K562 (cell line): ENCODE measurements at places on chromosomes 2 and 18. TPM values are rescaled to one million over a fixed set of nuclear protein-coding genes. Genes with fewer than 3 reads are reported as not detected.

Gene MOGAT1
- not detected in 2 replicates for polyA plus RNA-seq

Gene SLC40A1
- 41.0 and 42.2 TPM in 2 replicates for polyA plus RNA-seq

Gene TLX2
- polyA plus RNA-seq: not detected in 2 replicates

DNA sequence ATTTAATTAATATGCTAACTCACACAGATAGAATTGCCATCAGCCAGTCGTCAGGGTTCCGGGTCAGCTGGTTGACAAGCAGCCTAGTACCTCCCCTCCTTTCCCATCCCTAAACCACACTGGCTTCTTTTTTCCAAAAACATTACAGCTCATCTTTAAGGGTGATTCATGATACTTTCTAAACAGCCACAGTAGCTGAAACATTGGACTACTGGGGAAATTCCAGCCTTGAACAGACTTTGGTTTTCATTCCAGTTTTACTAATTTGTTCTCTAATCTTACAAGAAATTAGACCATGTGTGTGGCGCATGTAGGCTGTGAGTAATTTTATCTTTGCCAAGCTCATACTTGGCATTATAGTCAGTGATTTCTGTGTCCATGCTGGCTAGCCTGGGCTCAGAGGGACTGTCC is 110.8 kb downstream of the FMNL2 start:
- H3K4me1 ChIP-seq: no peaks in the 10 kb centered on the region
- DNase-seq: no peak
- H3K4me3 ChIP-seq: no peak overlapping the region

DNA sequence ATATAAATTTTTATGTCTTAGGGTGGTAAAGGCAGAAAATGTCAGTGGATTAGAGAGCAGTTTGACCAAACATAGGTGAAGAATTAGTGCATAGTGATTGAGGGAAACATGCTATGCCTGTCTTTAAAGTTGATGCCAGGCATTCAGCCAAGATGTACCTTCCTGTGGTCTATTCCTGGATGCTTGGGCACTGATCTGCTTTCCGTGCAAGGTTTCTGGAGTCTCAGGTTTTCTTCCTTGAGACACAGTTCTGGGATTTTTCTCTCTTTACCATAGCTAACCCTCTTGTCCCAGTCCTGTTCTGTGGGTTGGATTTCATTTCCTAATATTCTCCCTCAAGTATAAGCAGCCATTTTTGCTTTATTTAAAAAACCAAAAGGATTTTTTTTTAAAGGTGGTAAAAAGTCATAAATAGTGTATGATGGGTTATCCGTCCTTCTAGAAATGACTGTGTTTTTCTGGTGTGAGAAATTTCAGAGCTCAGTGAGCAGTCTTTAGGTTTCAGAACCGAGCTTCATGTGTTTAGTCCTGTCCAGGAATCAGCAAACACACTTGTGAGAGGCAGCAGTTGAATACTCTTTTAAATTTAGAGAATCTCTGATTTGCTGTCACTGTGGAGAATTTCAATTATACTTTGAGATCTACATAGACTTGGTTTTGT is 43.0 kb upstream of the CYBRD1 start:
- H3K4me1 ChIP-seq: no peaks in the 10 kb centered on the region
- no peak for DNase-seq
- H3K27me3 ChIP-seq: no peaks in the 10 kb centered on the region
- H3K4me3 ChIP-seq: no peak overlapping the region
- H3K36me3 ChIP-seq: peaks cover 87% of the 10 kb centered on the region

DNA sequence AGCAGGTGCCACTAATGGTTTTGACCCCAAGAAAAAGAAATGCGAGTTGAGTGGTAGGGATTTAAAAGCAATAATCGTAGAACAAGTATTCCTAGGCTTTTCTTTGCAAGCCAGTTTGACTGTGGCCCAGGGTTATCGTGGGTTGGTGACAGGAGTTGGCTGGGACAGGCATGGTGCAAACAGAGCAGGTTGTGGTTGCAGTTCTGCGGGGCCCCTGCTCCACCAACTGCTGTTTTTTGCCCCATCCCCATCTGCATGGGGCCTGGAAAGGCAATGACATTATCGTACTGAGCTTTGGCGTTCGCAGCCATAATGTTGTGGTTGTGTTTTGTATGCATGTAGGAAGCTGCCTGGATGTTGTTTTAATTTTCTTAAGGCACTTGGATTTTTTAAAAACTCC is 274.0 kb downstream of the TSN start:
- H3K27me3 ChIP-seq: no peaks in the 10 kb centered on the region
- no peaks in the 10 kb centered on the region for H3K36me3 ChIP-seq
- no peak overlapping the region for H3K4me3 ChIP-seq
- H3K4me1 ChIP-seq: no peaks in the 10 kb centered on the region
- H3K27ac ChIP-seq: no peak overlapping the region

DNA sequence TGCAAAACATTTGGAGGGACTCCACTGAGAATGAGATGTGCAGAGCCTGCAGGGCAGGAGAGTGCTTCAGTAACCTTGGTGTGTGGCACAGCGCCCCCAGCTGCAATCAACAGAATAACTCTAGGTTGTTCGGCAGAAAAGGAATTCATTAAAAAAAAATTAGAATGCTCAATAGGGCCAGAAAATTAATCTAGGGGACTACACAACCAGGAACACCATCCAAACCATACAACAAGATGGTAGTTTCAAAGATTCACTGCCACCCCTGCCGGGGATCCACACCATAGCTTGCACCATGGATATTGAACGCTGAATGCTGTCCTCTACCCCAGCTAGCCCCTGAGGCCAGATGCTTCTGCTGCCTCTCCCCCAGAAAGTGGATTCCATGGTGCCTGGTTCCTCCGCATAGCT is 50.1 kb downstream of the THUMPD2 start:
- H3K4me1 ChIP-seq: no peaks in the 10 kb centered on the region
- no peak overlapping the region for H3K4me3 ChIP-seq
- peak; percentile 58 for DNase-seq
- H3K27ac ChIP-seq: no peak overlapping the region
- no peaks in the 10 kb centered on the region for H3K27me3 ChIP-seq

GRCh38 chr2:71122387-71123298 is 7.4 kb downstream of the MCEE start:
- H3K36me3 ChIP-seq: peaks cover 63% of the 10 kb centered on the region; the same call in 2 of the 3 replicates
- no peak for DNase-seq
- H3K27me3 ChIP-seq: no peaks in the 10 kb centered on the region
- H3K4me3 ChIP-seq: no peak overlapping the region
- peaks cover 2% of the 10 kb centered on the region; the same call in 2 of the 3 replicates for H3K4me1 ChIP-seq
- H3K27ac ChIP-seq: no peak overlapping the region

GRCh38 chr2:94861308-94862152 is 9.7 kb upstream of the TEKT4 start:
- DNase-seq: no peak
- no peaks in the 10 kb centered on the region for H3K36me3 ChIP-seq
- H3K4me3 ChIP-seq: no peak overlapping the region
- no peaks in the 10 kb centered on the region; the same call in 2 of the 3 replicates for H3K27me3 ChIP-seq
- H3K27ac ChIP-seq: no peak overlapping the region

GRCh38 chr2:28558918-28559317 is 63.1 kb downstream of the PLB1 start:
- no peaks in the 10 kb centered on the region for H3K36me3 ChIP-seq
- no peak overlapping the region for H3K4me3 ChIP-seq
